Heart right ventricle (tissue), 16 donors: ENCODE measurements at places on chromosomes 6 and 20. TPM values are rescaled to one million over a fixed set of nuclear protein-coding genes. Genes with fewer than 3 reads are reported as not detected.

OLIG3 gene
- not detected for total RNA-seq

TMEM170B gene
- total RNA-seq, result 4.2 TPM

LY6G6D gene
- not detected for total RNA-seq

SLC32A1 gene
- total RNA-seq, result not detected

WASF1 gene
- total RNA-seq, result 0.53 TPM

CCDC170 gene
- 0.92 TPM for total RNA-seq

OVOL2 gene
- not detected for total RNA-seq

PTCRA gene
- not detected for total RNA-seq

TMEM244 gene
- total RNA-seq, result not detected

PSMB1 gene
- 125 TPM for total RNA-seq

SDHAF4 gene
- total RNA-seq, result 21.3 TPM

FAM209B gene
- total RNA-seq, result 0.34 TPM

LY6G6F gene
- not detected for total RNA-seq

NOX3 gene
- total RNA-seq, result not detected

PRDM1 gene
- 2.2 TPM for total RNA-seq

SLC22A2 gene
- not detected for total RNA-seq

TPD52L2 gene
- 77.1 TPM for total RNA-seq

LSM2 gene
- total RNA-seq, result 18.9 TPM

SRMS gene
- total RNA-seq, result not detected

SNX5 gene
- 41.6 TPM for total RNA-seq

GMEB2 gene
- total RNA-seq, result 5.1 TPM

HLA-DPA1 gene
- 49.1 TPM for total RNA-seq

PACRG gene
- 7.1 TPM for total RNA-seq

MCCD1 gene
- total RNA-seq, result not detected

SLC26A8 gene
- total RNA-seq, result not detected
